ENCODE measurements at places on chromosomes 16 and 17. TPM values are rescaled to one million over a fixed set of nuclear protein-coding genes. Genes with fewer than 3 reads are reported as not detected.

SMTNL2 gene
- 328 TPM for total RNA-seq

DRC3 gene
- total RNA-seq, result 1.8 TPM

QRICH2 gene
- 0.69 TPM for total RNA-seq

DNA sequence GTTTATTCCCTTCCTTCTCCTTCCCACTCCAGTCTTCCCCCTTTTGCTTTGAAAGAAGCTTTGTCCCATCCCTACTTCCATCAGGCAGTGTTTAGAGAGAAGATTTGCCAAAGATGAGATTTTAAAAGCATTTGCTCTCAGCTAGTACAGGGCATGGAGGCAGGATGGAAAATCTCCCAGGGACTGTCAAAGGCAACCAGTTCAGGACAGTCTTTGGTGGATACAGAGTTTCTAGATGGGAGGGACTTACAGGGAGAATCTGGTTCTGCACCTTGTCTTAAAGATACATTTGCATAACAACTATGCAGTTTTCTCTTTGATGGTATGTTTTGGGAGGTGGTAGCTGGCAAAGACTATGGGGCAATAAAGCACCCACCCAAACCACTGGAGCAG is 26.2 kb downstream of the CHD9 start:
- DNase-seq, result no peak
- no peak overlapping the region for H3K4me3 ChIP-seq
- peak overlapping the region; percentile 43 for H3K27ac ChIP-seq
- H3K4me1 ChIP-seq, result peaks cover 50% of the 10 kb centered on the region
- no peaks in the 10 kb centered on the region for H3K27me3 ChIP-seq

DNA sequence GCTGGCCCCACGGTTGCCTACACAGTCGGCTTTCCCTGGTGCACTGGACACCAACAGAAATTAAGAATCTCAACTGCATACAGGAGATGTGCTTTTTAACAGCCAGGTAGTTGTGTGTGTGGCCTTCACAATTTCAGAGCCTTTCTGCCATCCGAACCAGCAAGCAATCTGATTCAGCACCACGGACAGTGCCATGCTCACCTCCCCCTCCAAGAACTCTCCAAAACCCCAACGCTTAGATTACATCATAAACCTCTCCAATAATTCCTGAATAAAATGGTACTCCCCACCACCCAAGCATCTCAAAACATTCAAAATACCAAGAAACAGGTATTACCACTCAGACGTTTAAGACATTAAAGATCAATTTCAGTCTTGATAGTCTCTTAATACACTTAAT is 31.8 kb downstream of the USP7 start:
- H3K36me3 ChIP-seq, result peaks cover 32% of the 10 kb centered on the region
- H3K27me3 ChIP-seq, result no peaks in the 10 kb centered on the region
- H3K4me3 ChIP-seq, result no peak overlapping the region
- H3K4me1 ChIP-seq, result peaks cover 24% of the 10 kb centered on the region
- DNase-seq, result peak; percentile 67

- no peaks in the 10 kb centered on the region for H3K27me3 ChIP-seq
- peaks cover 20% of the 10 kb centered on the region for H3K4me1 ChIP-seq
- no peak overlapping the region for H3K27ac ChIP-seq
- H3K4me3 ChIP-seq, result no peak overlapping the region
- no peak for DNase-seq
Measured at GRCh38 chr17:77279448-77280303, 138.9 kb downstream of the SEC14L1 start.

DNA sequence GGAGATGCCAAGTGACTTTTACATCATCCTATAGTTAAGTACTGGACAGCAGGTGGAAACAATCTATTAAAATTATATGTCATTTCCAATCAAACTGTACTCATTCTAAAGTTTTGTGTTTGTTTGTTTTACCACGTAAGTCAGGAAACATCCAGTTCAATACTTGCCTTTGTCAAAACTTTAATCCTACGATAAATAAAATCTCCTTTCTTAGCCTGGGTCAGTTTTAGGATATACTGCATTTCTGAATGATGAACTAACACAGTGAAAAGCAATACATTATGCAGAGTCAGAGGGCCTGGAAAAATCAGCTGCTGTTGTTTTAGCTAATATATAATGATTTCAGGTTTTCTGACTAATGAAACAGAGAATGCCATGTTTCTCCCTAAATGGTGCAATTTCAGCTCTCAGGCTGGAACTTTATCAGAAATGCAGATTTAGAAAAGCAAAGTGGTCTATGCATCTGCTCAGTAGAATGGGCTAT is 756.4 kb downstream of the CDH11 start:
- no peak overlapping the region for H3K27ac ChIP-seq
- no peaks in the 10 kb centered on the region for H3K36me3 ChIP-seq
- no peak for DNase-seq
- no peaks in the 10 kb centered on the region for H3K27me3 ChIP-seq
- H3K4me1 ChIP-seq, result no peaks in the 10 kb centered on the region
- H3K4me3 ChIP-seq, result no peak overlapping the region

DNA sequence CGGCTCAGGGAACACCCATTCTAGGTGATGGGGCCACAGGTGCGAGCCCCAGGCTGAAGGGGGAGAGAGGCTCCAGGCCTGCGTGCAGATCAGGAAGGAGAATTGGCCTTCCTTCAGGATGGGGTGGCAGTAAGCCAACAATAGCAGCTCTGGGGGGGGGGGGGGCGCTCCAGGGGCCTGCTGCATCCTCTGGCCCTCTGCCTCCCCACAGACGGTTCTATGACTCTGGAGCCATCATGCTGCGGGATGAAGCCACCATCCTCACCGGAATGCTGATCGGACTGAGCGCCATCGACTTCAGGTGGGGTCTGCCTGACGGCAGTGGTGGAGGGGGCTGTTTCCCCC is 6.1 kb downstream of the RUNDC3A start:
- no peak for DNase-seq
- no peaks in the 10 kb centered on the region for H3K27me3 ChIP-seq
- peak overlapping the region; percentile 45 for H3K4me3 ChIP-seq
- no peaks in the 10 kb centered on the region for H3K4me1 ChIP-seq
- no peak overlapping the region for H3K27ac ChIP-seq

DNA sequence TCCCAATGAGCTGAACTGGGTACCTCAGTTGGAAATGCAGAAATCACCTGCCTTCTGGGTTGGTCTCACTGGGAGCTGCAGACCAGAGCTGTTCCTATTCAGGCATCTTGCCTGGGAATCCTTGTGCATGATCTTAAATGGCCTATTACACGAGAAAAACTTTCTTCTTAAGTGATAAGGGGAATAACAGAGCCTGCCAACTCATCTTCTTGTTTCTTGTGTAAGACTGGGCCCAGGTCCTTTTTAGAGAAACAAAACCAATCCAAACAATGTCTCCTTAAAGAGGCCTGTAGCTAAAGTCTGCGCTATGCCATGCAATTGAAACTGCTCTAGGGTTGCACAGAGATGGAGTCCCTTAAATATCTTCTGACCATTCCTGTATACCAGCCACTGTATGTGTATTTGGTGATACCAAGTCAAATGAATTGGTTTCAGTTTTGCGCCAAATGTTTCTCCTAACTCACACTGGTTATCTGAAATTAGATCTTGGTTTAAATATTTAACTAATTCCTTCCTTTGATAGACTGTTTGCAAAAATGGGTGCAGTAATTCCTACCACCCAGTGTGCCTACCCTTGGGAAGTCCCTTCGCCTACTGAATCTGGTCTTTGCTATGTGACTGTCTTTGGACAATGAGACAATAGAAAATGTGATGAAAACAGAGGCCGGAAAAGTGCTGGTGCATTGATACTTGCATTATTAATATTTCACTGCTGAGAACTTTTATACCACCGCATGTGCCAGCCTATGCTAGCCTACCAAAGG is 6.5 kb upstream of the CCL23 start:
- H3K4me3 ChIP-seq, result no peak overlapping the region
- no peak for DNase-seq
- H3K27me3 ChIP-seq, result peaks cover 2% of the 10 kb centered on the region

DNA sequence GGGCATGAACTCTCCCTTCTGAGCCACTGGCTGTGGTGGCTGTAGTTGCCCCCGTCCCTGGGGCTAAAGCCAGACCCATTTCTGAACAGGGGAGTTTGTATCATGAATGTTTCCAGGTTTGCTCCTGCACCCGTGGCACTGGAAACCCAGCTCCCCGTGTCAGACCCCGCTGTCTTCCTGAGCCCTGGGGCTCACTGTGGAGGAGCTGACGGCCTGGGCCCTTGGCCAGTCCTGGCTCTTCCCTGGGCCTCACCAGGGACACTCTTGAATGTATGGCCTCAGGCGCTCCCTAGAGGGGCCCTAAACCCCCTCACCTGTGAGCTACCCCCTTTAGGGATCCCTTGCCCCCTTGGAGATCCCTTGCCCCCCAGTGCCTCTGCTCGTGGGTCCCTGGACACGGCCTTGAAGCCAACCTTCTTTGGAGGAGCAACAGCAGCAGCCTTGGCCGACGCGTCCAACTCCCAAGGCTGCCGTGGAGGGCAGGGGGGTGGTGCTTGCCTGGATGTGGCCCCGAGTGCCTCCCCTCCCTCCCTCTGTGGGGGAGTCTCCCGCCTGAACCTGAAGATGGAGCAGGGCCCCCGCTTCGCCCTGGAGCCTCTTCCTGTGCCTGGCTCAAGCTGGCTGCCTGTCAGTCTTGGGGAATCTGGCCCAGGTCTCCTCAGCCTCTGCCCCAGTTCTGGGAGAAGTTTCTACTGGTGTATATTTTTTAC is 15.9 kb downstream of the CASKIN2 start:
- no peaks in the 10 kb centered on the region for H3K36me3 ChIP-seq
- H3K4me3 ChIP-seq, result no peak overlapping the region
- peak overlapping the region; percentile 46 for H3K27ac ChIP-seq

DNA sequence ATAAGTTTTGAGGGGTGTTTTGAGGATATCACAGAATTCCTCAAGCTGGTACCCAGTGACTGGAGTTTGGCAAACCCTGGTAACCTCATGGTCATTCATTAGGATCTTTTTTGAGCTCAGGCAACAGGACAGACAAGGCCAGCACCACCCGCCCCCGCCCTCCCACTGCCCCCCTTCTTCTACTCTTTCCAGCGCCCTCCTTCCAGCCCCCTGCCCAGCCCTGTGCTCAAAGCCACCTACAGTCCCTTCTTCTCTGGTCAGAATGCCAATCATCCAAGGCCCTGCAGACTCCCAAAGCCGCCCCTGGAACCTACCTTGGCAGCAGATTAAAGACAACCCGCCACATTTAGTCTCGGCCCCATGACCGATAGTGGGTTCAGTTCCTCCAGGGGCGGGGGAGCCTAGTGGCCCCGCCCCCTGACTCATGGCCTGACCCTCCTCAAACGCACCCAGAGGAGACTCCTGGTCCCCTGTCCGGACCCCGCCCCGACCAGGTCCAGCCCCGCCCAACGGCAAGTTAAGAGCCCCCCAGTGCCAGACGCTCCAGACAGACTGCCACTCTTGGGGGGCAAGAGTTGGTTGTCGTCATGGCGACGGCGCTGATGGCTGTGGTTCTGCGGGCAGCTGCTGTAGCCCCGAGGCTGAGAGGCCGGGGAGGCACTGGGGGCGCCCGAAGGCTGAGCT is at the start of gene NAGS:
Gene NAGS (plus strand): TSS at position 546 of the 684 bp plus-strand sequence. CDS start 42 bp downstream, at position 588.
- peaks cover 49% of the 10 kb centered on the region for H3K27me3 ChIP-seq
- DNase-seq, result peak; percentile 47
- H3K36me3 ChIP-seq, result peaks cover 2% of the 10 kb centered on the region
- H3K4me1 ChIP-seq, result peaks cover 30% of the 10 kb centered on the region

DNA sequence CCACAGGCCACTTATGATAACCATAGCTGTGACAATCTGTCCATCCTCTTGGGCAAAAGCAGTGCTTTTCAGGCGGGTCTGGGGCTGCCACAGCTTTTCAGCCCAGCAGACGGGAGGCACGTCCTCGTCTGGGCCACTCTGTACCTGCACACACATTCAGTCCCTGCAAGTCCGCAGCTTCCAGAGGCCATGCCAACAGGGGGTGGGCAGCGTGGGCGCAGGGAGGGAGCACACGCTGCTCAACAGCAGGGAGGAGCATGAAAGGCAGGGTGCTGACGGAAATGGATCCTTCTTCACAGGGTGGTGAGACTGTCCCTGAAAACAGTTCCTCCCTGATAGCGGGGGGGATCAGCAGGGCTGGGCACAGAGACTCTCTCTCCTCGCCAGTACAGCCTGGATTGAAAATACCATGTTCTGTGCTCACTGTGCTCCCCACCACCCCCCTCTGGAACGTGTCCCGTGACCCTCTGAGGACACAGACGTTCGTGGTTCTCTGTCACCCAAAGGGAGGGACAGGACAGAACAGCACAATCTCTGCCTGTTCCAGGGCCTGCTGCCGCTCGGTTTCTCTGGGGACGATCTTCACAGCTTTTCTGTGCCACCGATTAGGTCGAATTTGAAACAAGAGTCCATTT is 41.7 kb downstream of the PEMT start:
- no peak for DNase-seq
- H3K4me3 ChIP-seq, result no peak overlapping the region
- H3K27me3 ChIP-seq, result no peaks in the 10 kb centered on the region
- H3K36me3 ChIP-seq, result no peaks in the 10 kb centered on the region
- H3K4me1 ChIP-seq, result peaks cover 16% of the 10 kb centered on the region

- H3K4me1 ChIP-seq, result peaks cover 18% of the 10 kb centered on the region
- H3K27me3 ChIP-seq, result no peaks in the 10 kb centered on the region
- peak within 1 kb of the TSS; percentile 80 for H3K27ac ChIP-seq
Measured at GRCh38 chr16:69726313-69727060, at the start of gene NQO1. Gene NQO1, minus strand, starts transcription at chr16:69726560. Its CDS starts 121 bp downstream, at chr16:69726439.

DNA sequence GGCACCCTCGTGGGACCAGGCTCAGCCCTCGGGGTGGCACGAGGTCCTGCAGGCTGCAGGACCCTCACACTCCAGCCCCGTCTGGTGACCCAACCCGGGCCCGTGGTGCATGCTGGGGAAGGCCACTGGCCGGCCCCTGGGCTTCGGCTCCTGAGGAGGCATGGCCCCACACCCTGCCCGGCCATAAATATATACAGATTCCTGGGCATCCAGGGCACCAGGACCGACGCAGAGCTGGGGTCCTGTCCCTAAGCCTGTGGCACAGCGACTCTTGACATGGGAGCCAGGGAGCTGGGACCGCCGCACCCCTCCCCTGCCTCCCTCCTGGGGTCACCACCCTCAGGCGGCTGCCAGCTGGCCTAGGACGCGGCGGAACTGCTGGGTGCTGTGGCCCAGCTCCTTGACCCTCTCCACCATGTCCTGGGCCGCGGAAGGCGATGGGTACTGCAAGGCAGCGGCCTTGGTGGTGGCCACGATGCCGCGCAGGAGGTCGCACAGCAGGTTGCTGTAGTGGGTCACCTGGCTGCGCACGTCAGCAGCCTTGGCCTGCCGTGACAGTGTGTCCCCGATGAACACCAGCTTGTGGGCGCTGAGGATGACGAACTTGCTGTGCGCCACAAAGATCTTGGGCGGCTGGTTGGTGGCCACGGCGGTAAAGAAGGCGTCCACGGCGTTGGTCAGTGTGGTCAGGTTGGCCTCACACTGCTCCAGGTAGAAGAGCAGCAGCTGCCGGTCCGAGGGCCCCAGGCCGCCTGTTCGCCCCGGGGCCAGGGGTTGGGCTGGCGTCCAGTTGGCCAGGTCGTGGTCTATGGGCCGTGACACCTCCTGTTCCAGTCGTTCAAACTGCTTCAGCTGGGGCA is 10.6 kb downstream of the CTRB1 start:
- no peaks in the 10 kb centered on the region for H3K36me3 ChIP-seq
- no peaks in the 10 kb centered on the region for H3K27me3 ChIP-seq
- no peak overlapping the region for H3K27ac ChIP-seq
- peaks cover 7% of the 10 kb centered on the region for H3K4me1 ChIP-seq

DNA sequence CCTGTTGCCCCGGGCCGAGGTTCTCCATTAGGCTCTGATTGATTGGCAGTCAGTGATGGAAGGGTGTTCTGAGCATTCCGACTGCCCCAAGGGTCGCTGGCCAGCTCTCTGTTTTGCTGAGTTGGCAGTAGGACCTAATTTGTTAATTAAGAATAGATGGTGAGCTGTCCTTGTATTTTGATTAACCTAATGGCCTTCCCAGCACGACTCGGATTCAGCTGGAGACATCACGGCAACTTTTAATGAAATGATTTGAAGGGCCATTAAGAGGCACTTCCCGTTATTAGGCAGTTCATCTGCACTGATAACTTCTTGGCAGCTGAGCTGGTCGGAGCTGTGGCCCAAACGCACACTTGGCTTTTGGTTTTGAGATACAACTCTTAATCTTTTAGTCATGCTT is 74.2 kb downstream of the HAPSTR1 start:
- no peaks in the 10 kb centered on the region for H3K4me1 ChIP-seq
- no peak overlapping the region for H3K4me3 ChIP-seq
- no peaks in the 10 kb centered on the region for H3K27me3 ChIP-seq
- no peak for DNase-seq
- no peaks in the 10 kb centered on the region for H3K36me3 ChIP-seq

Data from psoas muscle (tissue), 8 donors.